ENCODE measurements at places on chromosomes 5 and 9.

GRCh38 chr5:116559673-116560164 is 14.9 kb downstream of the SEMA6A start:
- peak; percentile 83 for DNase-seq

DNA sequence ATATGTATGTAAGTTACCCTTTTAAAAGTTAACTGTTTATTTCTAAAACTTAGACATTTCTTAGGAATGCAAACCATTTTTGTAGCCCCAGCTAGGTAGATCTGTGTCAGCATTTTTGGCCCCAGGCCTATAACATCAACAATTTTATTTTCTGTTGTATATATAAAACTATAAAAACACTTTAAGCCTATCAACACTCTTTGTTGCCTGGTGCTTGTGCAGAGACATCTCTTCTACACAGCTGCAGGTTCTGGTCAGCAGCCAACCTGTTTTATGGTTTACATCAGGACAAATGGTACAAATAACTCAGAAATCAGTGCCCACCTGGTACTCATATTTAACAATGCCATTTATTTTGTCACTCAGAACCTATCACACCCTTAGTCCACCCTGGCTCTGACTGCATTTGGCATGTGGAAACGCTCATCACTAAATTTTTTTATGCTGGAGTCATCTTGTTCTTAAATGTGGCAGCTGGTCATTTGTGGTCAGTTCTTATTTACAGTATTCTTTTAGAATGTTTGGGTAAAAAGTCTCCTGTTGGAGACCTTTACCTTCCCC is 173.4 kb downstream of the DNAH5 start:
- DNase-seq = no peak

DNA sequence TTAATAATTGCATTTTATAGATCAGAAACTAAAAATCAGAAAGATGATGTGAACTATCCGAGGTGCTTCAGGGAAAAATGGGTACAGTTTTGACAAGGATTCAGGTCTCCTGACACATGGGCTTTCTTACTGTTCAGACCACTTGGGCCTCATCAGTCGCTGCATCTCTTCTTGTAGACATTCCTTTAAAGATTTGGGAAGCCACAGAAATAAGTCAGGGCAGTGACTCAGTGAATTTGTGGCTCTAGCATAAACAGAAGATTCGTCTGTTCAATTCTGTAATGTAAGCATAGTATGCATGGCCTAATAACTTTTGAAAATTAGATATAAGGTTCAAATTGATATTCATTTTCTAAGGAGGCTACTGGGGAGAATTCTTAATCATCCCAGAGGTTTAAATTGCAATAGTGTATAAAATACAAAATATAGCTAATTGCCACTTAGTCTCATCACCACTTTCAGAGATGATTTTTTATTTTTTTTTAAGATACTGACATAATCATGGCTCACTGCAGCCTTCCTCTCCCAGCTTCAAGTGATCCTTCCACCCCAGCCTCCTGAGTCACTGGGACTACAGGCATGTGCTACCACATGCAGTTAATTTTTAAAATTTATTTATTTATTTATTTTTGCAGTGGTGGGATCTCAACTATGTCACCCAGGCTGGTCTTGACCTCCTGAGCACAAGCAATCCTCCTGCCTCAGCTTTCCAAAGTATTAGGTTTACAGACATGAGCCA is 48.9 kb downstream of the RASEF start:
- DNase-seq = no peak

DNA sequence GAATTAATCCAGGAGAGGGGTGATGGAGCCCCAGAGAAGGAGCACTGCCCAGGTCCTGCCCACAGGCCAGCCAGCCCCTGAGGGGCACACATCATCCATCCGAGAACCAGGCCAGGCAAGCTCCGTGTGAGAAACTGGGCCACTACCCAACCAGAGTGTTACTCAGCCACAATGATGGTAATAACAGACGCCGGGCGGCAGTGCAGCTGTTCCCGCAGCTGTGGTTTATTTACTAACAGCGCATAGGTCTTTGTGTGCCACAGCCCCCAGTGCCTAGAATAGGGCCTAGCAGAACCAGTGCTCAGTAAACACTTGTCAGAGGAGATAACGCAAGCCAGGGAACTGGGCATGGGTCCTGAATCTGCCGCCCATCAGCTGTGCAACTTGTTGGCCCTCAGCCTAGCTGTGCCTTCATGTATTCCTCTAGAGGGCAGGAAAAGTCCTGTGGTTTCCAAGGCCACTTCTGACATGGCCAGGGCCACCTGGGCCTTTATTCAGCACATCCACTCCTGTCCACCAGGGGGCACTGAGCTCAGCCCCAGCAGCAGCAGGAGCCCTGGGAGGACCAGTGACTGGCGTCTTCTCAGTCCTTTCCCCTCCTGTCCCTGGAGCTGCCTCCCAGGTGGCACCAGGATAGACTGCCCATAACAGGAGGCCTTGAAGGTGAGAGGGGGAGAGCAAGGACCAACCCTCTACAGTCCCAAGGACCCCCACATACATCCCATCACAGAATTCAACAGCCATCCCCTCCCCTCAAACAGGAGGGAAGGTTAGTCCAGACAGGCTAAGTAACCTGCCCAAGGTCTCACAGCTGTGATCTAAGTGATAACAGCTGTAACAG is 2.1 kb downstream of the MXD3 start:
- DNase-seq = peak; percentile 96

DNA sequence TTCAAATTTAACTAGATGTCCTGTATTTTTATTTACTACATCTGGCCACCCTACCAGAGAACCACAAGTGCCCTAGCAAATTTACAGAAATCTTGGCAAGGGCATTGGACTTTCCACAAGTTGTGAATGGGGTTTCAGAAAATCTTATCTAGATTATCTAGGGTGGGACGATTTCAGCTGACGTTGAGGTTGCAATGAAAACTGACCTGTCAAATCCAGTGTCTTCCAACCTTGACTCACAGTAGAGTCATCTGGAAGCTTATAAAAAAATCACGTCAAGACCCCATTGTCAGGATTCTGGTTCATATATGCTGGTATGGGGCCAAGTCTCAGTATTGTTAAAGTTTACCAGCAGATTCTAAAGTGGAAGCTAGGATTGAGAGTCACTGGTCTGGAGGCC is 109.6 kb upstream of the ACTBL2 start:
- DNase-seq = no peak

DNA sequence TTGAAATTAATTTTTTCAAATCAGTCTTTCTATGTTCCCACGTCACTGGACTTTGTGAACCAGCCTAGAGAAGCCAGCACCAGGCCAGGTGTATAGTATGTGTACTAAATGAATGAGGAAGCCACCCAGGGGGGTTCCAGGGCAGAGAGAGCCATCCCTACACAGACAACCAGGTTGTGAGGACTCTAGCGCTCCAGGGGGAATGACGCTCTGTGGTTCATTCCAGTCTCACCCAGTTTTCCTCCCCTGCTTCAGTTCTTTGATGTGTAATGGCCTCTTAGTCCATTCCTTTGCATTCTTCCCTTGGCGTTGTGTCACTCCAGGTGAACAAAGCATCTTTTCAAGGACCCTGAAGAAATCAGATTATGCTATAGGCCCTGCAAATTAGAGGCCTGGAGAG is 330.6 kb downstream of the NSG2 start:
- DNase-seq = no peak

DNA sequence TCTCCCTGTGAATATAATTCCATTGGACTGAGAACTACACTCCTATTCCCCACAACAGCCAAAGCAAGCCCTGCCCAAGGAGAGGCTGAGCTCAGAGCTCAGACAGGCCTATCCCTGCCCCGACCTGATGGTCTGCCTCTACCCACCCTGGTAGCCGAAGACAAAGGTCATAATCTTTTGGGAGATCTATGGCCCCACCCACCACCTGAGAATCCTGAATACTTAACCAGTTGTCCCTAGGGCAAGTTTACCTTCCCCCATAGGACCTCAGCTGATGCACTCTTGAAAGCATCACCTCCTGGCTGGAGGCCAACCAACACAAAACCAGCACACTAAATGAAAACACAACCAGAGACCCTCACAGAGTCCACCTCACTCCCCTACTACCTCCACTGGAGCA is 167.5 kb downstream of the PRR16 start:
- DNase-seq = peak; percentile 45

DNA sequence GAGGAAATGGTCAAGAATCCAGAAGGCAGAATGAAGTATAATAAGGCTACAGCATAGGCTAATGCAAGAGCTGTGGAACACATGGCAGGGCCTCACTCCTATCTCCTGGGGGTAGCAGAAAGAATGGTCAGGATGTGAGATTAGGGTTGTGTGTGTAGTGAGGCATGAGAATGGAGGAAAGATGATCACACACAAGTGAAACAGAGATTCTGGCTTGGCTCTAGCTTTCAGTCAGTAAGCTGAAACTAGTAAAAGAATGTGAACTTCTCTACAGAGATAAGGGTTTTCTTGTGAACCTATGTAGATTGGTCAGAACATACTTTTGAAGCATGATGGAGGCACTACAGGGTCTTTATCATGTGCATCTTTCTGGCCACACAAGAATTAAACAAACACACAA is 298.8 kb downstream of the ASTN2 start:
- DNase-seq = no peak

DNA sequence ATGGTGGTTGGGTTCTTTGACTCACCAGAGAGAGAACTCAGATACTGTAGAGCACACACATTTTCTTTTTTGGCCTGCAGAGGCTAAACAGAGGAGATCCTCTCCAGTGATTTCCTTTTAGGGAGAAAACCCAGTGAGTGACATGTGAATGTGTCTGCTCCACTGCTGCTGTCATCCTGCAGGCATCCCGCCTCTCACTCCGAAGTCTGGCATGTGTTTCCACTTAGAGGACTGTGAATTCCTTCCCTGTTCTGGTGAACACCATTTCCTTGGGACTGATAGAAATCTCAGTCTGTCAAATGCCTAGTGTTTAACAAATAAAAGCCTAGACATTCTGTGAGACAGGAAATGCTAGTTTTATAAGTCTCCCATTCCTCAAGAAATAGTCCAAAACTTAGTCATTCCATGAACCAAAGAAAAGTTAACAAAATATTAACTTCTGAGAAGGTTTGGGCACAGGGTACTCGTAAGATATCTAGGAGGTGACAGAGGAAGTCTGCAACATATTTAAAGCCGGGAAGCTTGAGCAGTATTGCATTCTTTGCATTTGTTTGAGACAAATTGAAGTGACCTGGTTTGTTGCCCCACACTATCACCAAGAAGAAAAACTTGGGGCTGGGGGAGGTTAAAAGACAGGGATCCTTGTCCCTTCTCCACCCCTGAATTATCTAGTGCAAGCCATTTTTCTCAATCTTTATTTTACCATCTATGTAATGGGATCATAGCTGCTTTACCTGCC is 74.9 kb upstream of the NIPAL4 start:
- peak; percentile 67 for DNase-seq

DNA sequence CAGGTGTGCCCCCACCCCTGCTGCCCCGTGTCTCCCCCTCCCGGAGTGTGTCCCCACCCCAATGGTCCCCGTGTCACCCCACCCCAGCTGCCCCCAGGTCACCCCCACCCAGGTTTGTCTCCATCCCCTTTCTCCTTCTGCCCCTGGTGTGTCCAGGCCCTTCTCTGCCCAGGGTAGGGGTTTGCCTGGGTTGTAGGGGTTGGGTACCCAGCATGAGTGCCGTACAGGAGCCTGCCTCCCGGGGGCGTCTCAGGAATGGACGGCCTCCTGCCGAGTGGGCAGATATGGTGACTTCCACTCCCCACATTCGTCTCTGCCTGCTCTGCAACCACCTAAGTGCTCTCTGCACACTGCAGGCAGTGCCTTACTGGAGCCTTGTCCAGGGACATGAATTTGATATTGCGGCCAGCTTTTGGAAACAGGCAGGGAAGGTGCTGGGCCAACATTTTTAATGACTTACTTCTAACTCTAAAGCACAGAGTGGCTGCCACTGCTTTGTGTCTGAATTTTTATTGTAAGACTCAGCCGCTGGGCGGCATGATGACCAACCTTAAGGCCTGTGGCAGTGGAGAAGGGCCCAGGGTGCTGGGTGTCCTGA is 6.7 kb downstream of the LRRC14B start:
- no peak for DNase-seq

GRCh38 chr5:169091396-169091980 is 209.5 kb downstream of the SLIT3 start:
- DNase-seq = no peak

- DNase-seq = no peak
These were observed 19.5 kb upstream of the GOLPH3 start for GRCh38 chr5:32193591-32193990.

DNA sequence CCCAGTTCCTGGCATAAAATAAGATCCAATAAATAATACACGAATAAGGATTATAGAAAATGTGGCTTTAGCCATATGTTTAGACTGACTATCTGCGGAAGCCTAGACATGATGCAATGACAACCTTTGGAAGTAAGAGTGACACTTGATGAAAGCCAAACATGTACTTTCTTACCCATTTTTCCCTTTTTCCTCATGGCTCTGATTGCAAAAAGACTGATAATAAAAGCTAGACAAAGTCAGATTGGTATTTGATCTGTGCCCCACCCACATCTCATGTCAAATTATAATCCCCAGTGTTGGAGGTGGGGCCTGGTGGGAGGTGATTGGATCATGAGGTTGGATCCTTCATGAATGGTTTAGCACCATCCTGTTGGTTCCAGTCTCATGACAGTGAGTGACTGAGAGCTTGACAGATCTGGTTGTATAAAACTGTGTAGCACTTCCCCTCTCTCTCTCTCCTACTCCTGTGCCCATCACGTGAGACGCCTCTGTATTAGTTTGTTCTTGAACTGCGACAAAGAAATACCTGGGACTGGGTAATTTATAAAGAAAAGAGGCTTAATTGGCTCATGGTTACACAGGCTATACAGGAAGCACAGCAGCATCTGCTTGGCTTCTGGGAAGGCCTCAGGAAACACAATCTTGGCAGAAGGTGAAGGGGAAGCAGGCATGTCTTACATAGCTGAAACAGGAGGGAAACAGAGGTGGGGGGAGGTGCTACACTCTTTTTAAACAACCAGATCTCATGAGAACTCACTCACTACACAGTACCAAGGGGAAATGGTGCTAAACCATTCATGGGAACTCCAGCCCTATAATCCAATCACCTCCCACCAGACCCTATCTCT is 243.4 kb upstream of the PIK3R1 start:
- no peak for DNase-seq

DNA sequence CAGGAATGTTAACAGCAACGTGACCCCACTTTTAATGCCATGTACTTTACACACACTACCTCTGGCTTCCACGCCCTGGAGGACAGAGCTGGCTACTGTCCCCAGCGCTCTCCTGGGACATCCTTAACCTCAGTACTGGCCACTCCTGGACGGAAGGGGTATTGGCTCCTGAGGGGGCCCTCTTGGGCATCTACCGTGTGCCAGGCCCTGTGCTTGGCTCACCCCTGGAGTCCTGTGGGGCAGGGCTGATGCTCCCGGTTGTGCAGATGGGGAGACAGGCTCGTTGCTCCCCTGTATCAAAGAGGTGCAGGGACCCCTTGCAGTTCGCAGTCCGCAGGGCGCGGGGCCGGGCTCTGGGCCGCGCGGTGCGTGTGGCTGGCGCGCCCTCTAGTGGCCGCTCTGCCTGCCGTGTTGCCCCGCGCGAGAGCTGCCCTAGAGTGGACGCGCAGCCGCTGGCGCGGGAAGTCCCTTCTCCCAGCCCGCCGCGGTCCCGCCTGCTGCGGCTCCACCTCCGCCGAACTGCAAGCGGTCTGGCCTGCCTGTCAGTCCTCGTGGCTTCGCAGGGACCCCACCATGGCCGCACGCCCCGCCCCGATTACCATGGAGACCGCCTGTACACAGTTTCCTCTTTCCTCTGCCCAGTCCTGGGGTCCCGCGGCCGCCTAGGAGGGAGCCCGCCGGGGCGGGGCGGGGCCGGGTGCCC is at the start of gene WDR38:
TSS of gene WDR38 (plus strand) at position 632 of the 703 bp plus-strand sequence. CDS start 72 bp downstream, outside the sequence.
- DNase-seq = peak; percentile 93
